NCI-H187 treated with DMSO at 0.1 percent for 48 hours (cell line): ENCODE measurements at places on chromosomes 5 and 9.

GRCh38 chr5:66198837-66199236 lies 54.7 kb downstream of the SREK1 start:
- DNase-seq, result no peak

DNA sequence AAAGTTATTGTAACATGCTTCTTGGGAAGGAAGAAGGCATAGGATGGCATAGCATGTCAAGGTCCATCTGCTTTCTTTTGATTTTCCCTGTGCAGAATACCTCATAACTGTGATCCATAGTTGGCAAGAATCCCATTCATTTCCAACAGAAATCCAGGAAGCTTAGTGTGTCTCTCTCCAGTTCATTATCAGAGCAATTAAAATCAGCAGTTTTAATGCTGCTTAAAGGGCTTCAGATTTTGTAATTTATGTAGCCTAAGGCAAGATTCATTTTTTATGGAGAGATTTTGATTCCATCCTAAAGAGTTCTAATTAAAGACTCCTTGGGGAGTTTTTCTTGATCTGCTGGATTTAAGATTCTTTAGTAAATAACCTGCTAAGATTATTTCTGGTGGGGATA lies 560.1 kb downstream of the PDE4D start:
- no peak for DNase-seq

DNA sequence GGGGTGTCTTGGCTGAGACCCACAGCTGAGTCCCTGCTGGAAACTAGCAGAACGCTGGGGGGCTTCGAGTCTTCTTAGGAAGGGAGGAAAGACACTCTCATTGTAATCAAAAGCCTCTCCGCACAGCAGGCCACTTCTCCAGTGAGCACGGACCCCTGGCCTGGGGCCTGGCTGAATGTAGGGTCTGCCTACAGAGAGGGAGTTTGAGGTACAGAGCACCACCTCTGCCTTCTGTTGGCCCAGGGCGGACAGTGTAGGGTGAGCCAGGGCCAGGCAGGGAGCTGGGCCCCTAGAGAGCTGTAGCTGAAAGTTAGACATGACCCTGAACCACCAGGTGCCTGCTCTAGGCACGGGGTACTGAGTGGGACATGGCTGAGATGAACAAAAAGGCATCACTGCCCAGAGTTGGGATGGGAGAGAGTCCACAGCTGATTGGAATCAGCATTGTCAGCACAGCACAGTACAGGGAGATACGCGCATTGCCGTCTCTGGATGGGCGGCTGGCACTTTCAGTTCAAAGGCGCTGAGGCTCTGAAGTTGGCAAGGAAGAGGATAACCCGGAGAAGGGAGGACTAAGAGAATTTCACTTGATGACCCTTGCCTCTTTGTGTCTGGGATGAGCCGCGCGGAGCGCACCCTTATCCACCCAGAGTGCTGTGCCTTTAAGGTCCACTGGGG lies 363 bp upstream of the SLC25A48 start:
- no peak for DNase-seq

DNA sequence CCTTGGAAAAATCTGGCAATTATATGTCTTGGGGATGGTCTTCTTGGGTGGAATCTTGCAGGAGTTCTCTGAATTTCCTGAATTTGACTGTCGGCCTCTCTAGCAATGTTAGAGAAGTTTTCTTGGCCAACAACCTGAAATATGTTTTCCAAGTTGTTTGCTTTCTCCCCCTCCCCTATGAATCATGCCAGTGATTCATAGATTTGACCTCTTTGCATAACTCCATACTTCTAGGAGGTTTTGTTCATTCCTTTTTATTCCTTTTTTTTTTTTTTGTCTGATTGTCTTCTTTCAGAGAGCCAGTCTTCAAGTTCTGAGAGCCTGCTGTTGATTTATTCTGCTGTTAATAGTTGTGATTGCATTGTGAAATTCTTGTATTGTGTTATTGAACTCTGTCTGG lies 56.7 kb upstream of the SLC44A1 start:
- DNase-seq, result no peak
